ENCODE measurements at places on chromosomes 16 and 17.

DNA sequence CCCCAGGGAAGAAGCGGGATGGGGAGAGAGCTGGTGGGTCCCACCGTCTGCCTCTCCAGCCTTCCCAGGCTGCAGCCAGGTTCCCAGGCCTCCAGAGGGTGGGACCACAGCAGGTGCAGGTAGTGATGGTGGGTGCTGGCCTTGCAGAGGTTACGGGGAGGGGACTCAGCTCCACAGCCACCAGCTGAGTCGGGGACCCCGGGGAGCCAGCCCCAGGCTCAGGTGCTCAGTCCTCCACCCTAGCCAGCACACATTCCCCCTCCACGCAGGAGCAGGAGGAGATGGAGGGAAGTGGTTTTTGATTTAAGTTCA, 5.0 kb downstream of the TP53I13 start:
- no peak for DNase-seq

- no peak for DNase-seq
Observed at GRCh38 chr17:1244606-1245012, 25.6 kb upstream of the BHLHA9 start.

- no peak for DNase-seq
Observed at GRCh38 chr17:14222611-14223010, 14.1 kb downstream of the CDRT15 start.

DNA sequence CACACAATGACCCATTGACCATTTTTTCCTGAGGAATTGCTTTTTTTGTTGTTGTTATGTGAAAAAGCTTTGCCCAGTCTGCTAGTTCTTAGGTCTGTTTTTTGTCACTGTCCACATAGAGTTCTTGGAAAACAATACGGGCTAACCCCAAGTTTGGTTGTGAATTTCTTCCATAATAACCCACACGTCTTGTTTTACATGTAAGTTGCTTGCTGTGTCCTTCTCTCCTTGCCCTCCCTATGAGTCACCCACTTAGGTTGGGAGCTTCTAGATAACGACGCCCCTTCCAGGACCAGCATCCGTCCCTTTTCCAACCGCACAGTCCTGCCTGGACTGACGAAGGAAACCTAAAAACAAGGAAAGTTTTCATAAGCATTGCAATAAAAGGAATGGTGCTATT, 175.3 kb upstream of the HS3ST3A1 start:
- DNase-seq, result no peak

DNA sequence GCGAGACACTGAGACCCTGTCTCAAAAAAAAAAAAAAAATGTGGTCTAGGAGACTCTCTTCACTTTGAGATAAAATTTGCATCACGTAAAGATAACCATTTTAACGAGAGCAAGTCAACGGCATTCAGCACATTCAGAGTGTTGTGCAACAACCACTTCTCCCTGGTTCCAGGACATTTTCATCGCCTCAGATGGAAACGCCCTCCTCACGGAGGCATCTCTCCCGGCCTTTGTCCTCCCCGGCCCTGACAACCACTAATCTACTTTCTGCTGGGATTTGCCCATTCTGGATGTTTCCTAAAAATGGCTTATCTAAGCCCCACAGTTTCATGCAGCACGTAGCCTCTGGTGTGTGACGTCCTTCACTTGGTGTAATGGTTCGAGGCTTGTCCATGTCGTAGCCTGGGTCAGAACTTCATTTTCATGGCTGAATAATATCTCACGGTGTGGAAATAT, 6.4 kb upstream of the NPRL3 start:
- no peak for DNase-seq
